ENCODE measurements at places on chromosomes 6 and 20.

- DNase-seq, result no peak
Measured at GRCh38 chr6:142118925-142119324, 13.8 kb upstream of the GJE1 start.

DNA sequence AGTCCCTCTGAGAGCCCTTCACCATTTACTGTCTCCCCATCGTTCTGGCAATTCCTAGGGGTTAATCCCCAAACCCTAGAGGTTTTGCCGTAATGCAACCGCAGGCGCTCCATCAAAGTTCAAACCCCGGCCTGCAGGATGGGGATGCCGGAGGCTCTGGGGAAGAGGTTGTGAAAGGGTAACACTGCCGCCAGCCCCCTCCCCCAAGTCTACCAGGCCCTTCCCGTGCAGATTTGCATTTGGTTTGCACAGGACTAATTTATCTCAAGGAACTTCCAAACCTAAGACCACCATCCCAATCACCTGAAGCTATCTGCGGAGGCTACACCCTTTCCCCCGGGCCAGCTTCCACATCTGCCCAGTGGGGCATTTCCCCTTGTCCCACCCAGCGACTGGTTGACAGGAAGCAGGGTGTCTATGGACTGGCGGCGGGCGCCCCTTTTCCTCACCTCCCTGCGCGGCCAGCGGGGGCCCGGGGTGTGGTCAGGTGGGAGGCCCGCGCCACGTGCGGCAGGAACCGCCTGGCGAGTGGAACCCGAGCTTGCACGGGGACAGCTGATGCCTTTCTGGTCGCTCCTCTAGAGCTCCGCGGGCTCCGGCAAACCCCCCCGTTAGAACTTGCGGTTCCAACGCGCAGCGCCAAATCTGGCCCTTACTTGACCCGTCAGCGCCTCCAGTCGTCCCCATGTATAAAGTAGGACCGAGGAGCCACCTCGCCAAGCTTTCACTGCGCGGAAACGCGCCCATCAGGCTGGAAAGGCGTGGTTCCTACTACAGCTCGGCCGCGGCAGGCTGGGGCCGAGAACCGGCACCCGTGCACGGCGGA lies 9.4 kb upstream of the SLC4A11 start:
- peak; percentile 30 for DNase-seq

DNA sequence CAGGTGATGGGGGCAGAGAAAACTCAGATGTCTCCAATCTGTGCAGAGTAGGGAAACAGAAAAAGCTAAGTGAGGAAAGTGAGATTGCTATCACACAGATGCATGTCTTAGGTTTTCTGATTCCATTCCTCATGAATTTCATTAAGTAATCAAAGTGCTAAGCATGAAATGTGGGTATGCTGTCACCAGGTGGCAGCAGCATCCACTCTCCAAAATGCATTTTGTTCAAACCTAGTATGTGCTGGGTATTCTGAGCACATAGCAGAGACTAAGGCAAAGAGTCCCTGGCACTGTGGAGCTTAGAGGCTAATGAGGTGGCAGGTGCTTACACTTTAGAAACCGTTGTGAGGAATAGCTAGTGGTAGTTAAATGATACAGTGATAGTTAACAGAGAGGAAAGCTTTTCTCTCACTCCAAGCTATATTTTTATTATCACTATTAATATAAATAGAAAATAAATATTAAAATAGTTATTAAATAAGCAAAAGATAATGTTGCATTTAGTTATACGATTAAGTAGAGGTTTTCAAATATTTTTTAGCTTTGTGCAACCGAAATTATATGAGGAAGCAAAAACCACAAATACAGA lies 179.5 kb downstream of the CDH26 start:
- no peak for DNase-seq

DNA sequence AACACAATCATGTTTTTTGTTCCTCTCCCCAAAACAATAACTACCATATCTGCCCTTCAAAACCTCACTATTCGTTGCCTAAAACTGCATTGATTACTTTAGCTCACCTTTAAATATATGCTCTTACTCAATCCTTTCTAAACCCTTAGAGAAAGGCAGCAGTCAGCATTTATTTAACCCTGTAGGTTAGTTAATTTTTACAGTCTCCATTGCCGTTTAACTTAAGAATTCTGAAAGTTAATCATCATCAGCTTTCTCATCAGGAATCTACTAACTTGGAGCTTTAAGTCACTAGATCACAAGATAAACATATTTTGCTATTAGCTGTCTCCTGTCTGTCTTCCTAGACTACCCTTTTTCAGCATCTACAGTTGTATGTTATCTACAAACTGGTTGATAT lies 991.9 kb downstream of the EPHA7 start:
- no peak for DNase-seq

DNA sequence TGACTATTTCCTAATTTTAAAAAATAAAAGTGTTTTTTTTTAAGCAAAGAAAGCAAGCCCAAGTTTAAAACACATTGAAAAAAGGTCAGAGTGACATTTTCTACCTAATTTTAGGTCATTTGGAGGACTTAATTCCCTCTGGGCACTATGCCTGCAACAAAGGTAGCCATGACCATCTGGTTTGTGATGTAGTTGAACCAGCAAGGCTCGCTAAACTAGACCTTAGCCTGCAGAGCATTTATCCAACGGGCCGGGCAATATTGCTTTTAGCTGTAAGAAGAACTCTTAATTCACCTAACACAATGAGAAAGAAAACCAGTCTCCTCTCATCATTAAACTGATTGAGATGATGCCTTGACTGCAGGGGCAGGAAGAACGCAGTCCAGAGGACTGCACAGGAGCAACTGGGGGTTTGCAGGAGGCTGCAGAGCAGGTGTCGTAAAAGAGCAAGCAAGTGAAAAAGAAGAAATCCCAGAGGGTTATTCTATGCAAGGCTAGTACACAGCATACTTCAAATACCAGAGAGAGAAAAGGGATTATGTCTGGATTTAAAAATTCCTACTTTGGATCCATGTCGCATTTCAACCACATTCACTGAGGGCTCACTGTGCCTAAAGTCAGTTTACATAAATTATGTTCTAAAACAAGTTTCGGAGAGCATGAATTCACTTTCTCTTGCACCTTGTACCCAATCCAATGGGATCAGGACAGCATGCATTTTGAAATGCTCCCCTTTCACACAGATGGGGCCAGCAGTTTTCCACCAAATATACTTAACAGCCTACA lies 12.8 kb downstream of the TRAF3IP2 start:
- peak; percentile 71 for DNase-seq

GRCh38 chr20:9053108-9053507 lies 15.8 kb upstream of the PLCB4 start:
- no peak for DNase-seq

GRCh38 chr6:24228123-24228522 lies 102.1 kb downstream of the NRSN1 start:
- no peak for DNase-seq

- DNase-seq, result peak; percentile 50
Measured at GRCh38 chr6:31203345-31203979, 33.0 kb upstream of the POU5F1 start.

GRCh38 chr6:9638861-9639260 lies 776.0 kb downstream of the TFAP2A start:
- DNase-seq, result no peak

DNA sequence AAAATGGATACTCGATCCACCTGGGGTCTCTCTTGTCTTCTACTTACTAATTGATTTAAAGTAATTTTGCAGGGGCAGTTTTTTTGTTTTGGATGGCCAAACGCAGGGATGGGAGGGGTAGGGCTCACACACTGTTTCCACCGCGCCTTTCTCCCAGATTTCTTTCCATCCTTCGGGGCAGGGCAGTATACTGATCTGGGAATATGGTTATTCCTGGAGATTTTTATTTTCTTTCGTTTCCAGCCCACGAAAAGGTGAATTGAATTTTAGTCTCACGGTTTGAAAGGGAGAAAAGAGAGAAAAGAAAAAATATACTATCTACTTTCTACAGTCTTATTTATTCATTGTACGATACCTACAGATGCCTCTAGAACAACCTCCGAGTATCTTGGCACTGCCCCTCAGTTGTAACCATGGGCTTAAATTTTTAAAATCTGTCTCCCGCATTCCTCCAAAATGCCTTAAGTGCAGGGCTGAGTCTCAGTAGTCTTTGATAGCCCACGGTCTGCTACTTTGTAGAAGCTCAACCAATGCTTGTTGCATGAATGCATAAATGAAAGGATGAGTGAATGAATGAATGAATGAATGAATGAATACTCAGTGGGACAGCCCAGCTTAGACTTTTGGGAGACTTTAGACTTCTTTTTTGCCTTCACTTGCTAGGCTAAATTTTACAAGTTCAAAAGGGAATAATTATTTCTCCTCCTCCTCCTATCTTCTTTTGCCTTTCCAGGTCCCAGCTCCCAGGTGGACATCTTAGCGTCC lies 18.1 kb upstream of the TRIM27 start:
- no peak for DNase-seq

DNA sequence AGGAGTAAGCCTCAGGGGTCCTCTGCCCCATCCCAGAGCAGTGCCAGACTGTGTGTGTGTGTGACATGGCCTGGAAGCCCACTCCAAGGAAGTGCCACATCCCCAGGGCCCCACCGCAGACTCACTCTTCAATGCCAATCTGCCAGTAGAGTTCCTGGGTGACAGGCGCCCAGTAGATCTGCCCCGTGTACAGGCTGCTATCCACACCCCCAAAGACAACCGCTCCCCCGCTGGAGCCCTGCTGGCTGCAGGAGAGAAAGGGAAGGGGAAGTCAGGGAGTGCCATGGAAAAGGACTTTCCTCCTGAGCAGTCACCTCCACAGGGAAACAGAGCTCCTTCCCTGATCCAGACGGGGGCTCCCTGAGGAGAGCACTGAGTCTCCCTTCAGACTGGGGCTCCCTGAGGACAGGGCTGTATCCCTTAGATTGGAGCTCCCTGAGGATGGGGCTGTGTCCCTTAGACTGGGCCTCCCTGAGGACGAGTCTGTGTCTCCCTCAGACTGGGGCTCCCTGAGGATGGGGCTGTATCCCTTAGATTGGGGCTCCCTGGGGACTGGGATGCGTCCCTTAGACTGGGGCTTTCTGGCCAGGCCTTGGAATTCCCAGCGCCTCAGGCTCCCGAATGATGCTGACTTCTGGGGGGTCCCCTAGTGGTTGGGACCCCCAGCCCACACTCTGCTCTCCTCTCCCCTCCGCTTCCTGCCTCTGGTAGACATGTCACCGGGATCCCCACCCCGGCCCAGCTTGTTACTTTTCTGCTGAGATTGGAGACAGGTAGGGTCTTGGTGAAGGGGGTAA lies 5.2 kb upstream of the TFEB start:
- no peak for DNase-seq

DNA sequence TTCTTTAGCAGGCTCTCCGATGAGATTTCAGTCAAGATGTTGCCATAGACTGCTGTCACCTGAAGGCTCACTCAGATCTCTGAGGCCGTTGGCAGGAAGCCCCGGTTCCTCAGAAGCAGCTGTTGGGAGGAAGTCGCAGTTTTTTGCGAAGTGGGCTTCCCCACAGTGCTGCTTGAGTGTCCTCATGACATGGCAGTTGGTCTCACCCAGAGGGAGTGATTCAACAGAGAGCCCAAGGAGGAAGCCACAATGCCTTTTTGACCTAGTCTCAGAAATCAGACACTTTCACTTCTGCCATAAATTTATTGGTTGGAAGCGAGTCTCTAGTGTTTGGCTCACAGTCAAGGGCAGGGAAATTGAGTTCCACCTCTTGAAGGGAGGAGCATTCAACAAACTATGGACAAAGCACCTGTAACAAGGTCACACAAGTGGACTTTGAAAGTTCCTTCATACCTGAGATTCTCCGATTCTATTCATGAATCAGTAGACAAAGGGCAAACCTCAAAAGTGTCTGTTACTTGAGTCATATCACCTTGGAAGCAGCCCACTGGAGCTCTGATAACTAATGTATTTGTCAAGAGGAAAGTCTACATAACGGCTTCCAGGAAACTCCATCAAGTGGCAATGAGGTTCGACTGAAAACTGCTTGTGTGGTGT lies 208.3 kb downstream of the TASP1 start:
- no peak for DNase-seq

DNA sequence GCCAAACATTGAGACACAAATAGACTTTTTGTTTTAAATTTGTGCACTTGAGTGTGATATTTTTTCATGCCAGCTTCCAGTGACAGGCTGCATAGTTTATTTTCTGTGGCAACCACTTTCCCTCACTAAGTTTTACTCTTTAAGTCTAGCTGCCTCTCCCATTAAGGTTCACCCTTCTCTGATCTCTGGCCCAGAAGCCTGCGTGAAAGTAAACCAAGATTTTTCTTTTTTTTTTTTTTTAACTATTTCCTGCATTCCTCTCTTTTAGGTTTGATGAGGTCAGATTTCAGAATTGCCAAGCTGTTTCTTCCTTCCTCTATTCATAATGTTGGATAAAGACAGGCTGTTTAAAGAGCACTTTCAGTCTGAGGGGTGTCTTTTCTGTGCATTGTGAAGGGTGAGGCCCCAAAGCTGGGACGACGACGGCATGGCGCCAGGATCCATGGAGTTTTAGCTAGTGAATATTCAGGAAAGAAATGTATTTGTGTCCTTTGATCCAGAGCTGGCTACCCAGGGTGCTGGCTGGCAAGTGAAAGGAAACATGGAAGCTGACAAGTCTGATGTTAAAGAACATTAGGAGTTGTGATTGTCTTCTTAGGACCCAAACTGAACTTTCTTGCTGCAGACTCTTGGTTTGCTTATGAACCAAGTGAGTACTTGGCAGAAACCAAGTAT lies 50.7 kb downstream of the DOK5 start:
- peak; percentile 34 for DNase-seq

GRCh38 chr6:124796464-124796970 lies 165.7 kb upstream of the RNF217 start:
- DNase-seq, result peak; percentile 2

DNA sequence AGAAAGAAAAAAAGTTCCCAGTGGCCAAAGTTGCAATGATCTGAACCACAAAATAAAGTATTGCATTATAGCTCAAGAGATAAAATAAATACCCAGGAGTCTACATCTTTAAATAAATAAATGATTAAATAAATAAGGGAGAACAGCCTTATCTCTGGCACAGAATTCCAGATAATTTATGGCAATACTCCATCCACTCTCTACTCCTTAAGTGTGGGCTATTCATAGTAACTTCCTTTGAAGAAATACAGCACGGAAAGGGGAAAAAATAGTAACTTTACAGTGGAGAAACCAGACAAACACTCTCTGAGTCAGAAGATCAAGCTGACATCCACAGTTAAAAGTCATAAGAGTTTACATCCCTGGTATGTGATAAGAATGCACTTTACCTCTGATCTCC lies 11.6 kb downstream of the AURKA start:
- DNase-seq, result peak; percentile 15

DNA sequence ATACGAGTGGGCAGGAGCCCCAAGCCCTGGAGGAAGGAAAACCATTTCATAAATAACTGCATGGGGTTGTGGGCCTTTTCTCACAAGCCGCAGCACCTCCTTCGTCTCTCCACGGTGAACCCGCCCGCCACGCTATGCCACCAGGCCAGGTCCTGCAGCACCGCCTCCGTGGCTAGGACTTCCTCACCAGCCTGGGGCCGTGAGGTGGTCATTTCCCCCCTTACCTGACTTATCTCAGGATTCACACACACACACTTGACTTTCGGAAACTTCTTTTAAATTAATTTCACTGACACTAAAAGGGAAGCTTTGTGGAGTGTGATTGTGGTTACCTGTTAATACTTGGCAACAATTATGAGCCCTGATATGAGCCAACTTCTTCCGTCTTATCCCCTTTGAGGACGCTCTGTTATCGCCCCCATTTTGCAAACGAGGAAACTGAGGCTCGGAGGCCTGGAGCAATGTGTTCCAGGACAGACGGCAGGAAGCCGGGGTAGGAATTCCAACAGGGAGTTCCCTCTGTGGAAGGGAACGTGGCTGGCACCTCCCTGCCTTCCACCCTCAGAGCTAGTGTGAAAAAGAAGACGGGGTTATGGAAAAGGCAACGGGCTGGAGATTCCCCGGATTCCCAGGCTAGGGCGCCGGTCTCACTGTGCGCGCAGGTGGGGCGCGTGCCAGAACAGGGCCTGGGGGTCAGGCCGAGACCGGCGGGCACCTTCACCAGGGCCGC lies 817 bp upstream of the SLCO4A1 start:
- no peak for DNase-seq
